ENCODE measurements at places on chromosomes 4 and X. TPM values are rescaled to one million over a fixed set of nuclear protein-coding genes. Genes with fewer than 3 reads are reported as not detected.

Gene SPANXA1
- not detected for total RNA-seq

Gene NWD2
- total RNA-seq, result under 0.01 TPM

Gene GLOD5
- total RNA-seq, result not detected

Gene RASL11B
- total RNA-seq, result not detected

Gene PRR32
- total RNA-seq, result not detected

Gene FAT4
- 9.0 TPM for total RNA-seq

Gene CT45A3
- not detected for total RNA-seq

Gene RBM47
- 2.4 TPM for total RNA-seq

Gene PAGE2
- total RNA-seq, result not detected

Gene ENPEP
- total RNA-seq, result 2.3 TPM

Gene ERAS
- total RNA-seq, result not detected

Gene PDZD11
- total RNA-seq, result 66.2 TPM

Gene CSAG3
- total RNA-seq, result not detected

Gene LRIT3
- total RNA-seq, result not detected

Gene PDGFRA
- 0.76 TPM for total RNA-seq

Gene TMEM35A
- total RNA-seq, result not detected

Data from placental epithelial cell (primary cell).